ENCODE measurements at places on chromosomes 3 and 15. TPM values are rescaled to one million over a fixed set of nuclear protein-coding genes. Genes with fewer than 3 reads are reported as not detected.

Gene HEXA
- total RNA-seq = 72.8 TPM

Gene CHRNA7
- total RNA-seq = 0.79 TPM

GRCh38 chr3:80050826-80051601 is 283.2 kb upstream of the ROBO1 start:
- DNase-seq = no peak

Gene TGM5
- total RNA-seq = not detected

Gene LARP6
- total RNA-seq = 15.0 TPM

DNA sequence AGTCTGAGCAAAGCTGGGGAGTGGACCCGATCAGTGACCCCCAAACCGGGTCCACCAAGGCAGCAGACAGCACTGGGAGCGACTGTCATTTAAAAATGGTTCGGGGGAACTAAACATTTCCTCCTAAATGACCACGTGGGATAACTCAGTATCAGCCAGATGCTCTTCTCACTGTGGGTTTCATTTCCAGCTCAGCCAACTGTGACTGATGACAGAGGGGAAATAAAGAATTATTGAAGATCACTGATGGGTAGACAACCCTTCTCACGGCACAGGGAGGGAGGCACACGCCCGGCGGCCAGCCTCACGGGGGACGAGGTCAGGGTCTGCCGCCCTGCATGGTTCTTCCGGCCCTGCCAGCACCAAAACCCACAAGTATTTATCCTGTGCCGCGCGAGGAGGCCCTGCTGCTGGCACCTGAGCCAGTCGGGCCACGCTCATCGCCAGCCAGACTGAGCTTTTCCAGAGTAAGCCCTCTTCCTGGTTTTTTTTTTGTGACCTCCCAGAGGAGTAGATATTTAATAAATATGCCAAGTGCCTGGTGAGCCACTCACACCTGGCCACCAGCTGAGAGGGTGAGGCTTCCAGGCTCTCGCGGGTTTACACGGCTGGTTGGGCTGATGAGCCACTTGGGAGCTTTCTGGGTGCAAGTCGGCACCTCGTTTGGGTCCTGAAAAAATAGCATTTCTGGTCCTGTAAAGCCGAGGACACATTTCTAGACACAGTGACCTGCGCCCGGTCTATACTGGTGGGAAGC is 6.2 kb downstream of the MELTF start:
- DNase-seq = no peak

DNA sequence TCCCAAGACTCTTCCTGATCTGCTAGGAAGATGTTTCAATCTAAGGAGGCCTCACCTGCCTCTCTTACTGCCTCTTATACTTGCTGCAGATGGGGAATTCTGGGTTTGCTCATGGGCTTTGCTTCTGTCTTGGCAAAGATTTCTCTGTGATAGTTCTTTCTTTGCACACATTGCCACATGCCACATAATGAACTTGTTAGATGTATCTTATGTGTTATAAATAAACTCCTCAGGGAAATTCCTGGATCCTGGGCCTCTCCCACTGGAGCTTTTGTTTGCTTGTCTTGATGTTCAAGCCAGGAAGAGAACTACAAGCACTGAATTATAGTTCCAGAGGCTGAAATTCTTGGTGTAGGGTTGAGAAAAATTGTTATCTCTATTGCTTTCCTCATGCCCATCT is 12.2 kb downstream of the RTP1 start:
- no peak for DNase-seq

GRCh38 chr3:72950372-72950771 is 46.2 kb upstream of the PPP4R2 start:
- DNase-seq = no peak

- DNase-seq = no peak
Observed at GRCh38 chr3:94965867-94966475, 903.1 kb downstream of the NSUN3 start.

GRCh38 chr15:50452927-50453326 is 28.7 kb downstream of the USP8 start:
- no peak for DNase-seq

Gene MORC1
- not detected for total RNA-seq

DNA sequence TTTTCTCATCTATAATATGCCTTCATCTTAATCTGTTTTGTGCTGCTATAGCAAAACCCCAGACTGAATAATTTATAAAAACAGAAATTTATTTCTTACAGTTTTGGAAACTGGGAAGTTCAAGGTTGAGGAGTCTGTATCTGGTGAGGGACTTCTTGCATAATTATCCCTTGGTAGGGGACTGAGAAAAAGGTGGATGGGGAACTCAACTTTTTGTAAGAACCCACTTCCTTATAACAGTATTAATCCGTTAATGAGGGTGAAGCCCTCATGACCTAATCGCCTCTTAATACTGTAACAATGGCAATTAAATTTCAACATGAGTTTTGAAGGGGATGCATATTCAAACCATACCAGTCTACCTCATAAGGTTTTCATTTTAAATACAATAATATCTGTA is 17.4 kb upstream of the MYH15 start:
- no peak for DNase-seq

Gene TNFAIP8L3
- 49.9 TPM for total RNA-seq

- no peak for DNase-seq
Observed at GRCh38 chr15:75114796-75115195, 86.9 kb upstream of the C15orf39 start.

Gene PLSCR5
- not detected for total RNA-seq

Gene GRK7
- total RNA-seq = not detected

GRCh38 chr3:50487181-50487580 is 16.3 kb downstream of the CACNA2D2 start:
- no peak for DNase-seq

GRCh38 chr3:170344971-170345370 is 12.5 kb upstream of the SKIL start:
- no peak for DNase-seq

DNA sequence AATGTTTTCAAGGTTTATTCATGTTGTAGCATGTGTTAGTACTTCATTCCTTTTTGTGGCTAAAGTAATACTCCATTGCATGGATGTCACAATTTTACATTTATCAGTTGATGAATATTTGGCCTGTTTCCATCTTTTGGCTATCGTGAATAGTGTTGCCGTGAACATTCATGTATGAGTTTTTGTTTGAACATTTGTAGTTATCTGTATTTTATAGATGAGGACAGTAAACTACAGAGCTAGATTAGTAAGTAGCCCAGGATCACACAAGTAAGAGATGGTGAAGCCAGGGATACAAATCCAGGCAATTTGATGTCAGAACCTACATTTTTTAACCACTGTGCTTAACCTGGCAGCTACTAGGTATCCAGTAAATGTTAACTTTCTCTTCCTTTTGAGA is 63.2 kb downstream of the ASTE1 start:
- DNase-seq = no peak

- DNase-seq = peak; percentile 28
Observed at GRCh38 chr3:7536510-7536909, 675.6 kb downstream of the GRM7 start.

DNA sequence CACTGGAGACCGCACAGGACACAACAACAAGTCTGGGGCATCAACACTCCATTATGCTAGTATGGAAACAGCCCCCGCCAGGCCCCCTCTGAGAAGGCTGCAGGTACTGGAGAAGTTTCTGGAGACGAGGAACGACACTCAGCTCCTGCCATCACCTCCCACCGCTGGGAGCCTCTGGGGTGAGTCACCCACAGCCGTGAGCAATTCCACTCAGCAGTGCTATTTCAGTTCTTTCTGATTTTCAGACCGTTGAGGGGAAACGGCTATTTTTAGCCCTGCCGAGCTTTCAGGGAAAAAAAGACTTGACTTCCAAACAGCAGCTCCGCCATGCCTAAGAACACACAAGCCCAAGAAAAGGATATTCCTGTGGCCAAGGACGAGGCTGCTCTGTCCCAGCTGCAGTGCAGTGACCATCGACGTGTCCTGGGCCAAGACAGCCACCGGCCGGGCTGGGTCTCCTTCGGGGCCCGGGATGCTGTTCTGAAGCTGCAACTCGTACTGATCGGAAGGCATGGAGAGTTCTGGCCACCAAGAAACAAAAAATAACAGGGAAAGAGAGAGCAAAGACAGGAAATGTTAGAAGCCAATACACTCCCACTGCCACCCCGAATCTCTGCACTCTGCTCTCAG is 40.8 kb downstream of the NUP210 start:
- peak; percentile 23 for DNase-seq

- peak; percentile 60 for DNase-seq
Observed at GRCh38 chr3:80696280-80696679, 928.5 kb upstream of the ROBO1 start.

- no peak for DNase-seq
Observed at GRCh38 chr3:39378957-39379777, 4.0 kb upstream of the SLC25A38 start.

Gene STX19
- total RNA-seq = not detected

Gene PML
- total RNA-seq = 176 TPM

Gene FAH
- total RNA-seq = 5.3 TPM

GRCh38 chr3:125289429-125289981 is 77.0 kb upstream of the SLC12A8 start:
- DNase-seq = no peak

GRCh38 chr3:15102256-15102655 is 3.3 kb upstream of the RBSN start:
- DNase-seq = no peak

Gene MFGE8
- total RNA-seq = 48.1 TPM

Gene MAP4
- 63.8 TPM for total RNA-seq

DNA sequence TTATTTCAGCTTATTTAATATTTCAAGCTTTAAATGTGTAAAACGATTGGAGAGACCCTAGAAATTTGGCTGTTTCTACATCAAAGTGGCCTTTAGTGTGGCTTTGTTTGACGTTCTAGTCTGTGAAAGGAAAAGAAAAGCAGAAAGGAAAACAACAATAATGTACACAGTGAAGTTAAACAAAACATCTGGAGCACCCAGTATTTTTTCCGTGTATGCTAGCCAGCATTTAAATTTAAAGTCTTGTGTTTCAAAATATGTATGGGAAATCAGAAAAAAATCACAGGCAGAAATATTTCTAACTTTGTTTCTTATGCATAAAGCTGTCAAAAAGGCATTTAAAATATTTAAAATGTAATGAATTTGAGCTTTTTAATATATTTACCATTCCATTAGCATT is 218.1 kb downstream of the NAALADL2 start:
- DNase-seq = no peak

Gene SLITRK3
- total RNA-seq = not detected

GRCh38 chr3:45580112-45580765 is 14.3 kb upstream of the LIMD1 start:
- no peak for DNase-seq

DNA sequence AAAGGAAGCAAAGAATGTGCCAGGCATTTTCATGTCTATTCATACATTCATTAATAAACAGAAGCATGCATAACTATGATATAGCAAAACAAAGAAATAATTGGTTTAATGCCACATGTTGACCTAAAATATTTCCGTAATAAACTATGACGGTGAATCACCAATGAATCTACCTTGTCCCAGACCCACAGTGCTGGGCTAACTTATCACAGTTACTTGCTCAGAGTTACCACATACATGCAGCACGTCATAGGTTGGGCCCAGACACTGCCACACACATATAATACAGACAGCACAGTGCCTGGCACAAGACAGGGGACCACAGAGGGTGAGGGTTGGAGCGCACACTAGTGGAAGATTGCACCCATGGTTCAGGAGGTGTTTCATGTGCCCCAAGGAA is 86.9 kb downstream of the ATP1B3 start:
- DNase-seq = no peak

DNA sequence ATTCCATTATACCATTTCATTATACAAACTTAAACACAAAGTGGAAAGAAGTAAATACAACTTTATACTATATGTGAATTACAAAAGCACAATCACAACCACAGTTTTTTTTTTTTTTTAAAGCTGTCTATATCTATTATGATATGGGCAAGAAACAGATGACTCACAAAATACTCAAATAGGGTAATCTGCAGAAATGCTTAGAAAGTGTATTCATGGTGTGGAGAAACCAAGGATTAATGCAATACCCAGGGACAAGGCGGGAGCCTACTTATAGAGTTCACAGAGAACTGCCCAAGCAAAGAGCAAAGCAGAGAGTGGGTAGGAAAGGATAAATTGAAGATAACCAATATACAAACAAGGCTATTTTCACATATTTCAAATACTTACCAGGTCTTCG is 332.0 kb downstream of the FHIT start:
- DNase-seq = no peak

Gene DPPA4
- not detected for total RNA-seq

- no peak for DNase-seq
Observed at GRCh38 chr15:62934236-62934971, 108.1 kb upstream of the TPM1 start.

Gene CLSTN2
- 0.17 TPM for total RNA-seq

DNA sequence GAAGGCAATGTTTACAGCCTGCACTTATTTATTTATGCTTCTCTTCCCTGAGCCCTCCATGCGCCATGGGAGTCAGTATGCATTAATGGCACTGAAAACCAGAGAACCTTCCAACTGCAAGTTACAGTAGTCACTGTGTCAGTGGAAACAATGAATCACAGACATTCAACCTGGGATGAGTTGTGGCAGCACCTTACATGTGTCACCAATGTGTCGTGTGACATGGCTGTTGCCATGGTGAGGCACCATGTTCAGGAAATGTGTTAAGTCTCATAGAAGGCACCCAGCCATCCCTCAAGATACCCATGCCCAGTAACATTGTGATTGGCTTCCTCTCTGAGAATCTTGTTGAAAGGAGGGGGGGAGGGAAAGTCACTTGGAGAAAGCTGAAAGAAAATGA is 105.0 kb downstream of the FOXP1 start:
- DNase-seq = peak; percentile 22
